T-helper 2 cell (primary cell): ENCODE measurements at places on chromosomes 7 and 10.

- peak; percentile 73 for DNase-seq
Observed at GRCh38 chr10:6530211-6530840, 49.8 kb downstream of the PRKCQ start.

- no peak for DNase-seq
Observed at GRCh38 chr7:150958062-150958552, 20.0 kb downstream of the KCNH2 start.

DNA sequence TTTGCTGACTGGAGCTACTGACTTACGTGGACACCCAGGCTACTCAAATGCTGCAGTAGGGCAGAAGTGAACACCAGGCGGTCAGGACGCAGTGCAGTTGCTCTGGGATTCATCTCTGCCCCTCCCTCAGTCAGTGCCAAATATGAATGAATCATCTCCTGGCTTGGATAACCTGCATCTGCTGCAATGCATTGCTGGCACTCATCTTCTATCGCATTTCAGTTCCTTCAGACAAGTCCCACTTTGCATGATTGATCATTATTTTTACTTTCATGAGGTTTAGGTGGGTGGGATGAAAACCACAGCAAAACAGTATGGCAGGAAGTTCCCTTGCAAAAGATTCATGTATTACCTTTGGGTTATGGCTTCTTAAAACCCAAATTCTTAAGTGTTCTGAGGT lies 224.6 kb upstream of the NRP1 start:
- DNase-seq = no peak

GRCh38 chr7:71851776-71852498 lies 560.2 kb downstream of the CALN1 start:
- DNase-seq = no peak

GRCh38 chr10:2957785-2958184 lies 109.6 kb upstream of the PFKP start:
- no peak for DNase-seq

DNA sequence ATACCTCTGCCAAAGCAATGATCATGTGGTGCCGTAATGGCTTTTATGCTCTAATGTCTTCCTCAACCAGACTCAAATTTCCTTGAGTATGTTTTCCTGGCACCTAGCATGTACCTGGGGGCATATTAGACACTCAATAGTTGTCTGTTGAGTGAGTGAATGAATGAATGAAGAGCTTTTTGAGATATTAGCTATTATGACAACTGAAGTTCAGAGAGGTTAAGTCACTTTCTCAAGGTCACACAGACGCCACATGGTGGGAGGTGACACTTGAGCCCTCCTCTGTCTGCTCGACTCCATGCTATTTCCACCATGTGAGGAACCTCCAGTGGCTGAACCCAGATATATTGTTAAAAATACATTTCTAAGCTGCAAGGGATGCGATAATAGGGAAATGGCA lies 132.1 kb downstream of the PRPF18 start:
- DNase-seq = no peak

GRCh38 chr10:125936331-125936730 lies 40.0 kb downstream of the FANK1 start:
- no peak for DNase-seq

DNA sequence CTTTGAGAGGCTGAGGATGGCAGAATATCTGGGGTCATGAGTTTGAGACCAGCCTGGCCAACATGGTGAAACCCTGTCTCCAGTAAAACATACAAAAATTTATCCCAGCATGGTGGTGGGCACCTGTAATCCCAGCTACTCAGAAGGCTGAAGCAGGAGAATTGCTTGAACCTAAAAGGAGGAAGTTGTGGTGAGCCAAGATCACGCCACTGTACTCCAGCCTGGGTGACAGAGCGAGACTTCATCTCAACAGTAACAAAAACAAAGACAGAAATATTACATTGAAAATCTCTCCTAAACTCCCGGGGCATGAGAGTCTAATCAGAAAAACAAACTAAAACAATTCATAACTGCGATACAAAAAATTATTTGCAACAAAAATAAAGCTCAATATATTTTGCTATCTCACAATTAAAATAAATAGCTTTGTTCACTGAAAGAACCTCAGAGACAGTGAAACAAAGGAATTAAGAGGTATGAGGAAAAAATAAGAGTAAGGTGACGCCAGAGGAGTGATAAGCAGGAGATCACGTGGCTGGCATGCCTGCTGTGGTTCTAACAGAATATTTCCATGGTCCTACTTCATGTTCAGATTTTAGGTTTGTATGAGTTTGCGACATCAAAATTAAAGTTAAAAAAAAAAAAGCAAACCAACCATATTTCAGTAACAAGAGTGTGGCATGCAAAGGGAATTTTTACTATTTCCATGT lies 527.7 kb upstream of the POM121L12 start:
- no peak for DNase-seq

DNA sequence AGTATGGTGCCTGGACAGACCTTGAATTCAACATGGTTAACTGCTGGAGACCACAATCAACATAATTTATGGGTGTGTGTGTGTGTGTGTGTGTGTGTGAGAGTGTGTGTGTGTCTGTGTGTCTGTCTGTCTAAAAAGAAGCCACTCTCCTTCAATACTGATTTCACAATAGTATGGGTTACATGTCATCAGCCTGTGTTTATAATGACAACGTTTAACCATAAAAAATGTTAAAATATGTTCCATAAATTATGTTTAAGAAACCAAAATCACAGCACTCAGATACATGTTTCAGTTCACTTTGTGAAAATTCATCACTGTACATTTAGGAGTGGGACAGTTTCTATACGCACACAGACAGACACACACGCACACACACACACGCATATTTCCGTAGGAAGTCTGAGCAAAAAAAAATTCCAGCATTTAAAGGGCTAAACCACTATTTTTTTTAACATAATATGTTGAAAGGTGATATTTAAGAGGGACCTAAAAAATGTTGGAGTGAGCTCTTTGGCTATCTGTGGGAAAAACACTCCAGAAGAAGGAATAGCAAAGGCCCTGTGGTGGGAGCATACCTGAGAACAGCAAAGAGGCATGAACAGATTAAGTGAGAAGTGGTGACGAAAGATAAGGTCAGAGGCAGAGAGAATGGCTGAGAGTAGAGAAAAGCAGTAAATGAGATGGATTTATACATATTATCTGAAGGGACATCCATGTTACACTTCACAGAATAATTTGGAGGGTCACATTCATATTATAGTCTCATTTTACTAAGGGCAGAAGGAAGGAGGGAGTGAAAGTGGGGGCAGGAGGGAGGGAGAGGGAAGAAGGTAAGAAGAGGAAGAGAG lies 10.9 kb downstream of the PDZD8 start:
- DNase-seq = no peak

DNA sequence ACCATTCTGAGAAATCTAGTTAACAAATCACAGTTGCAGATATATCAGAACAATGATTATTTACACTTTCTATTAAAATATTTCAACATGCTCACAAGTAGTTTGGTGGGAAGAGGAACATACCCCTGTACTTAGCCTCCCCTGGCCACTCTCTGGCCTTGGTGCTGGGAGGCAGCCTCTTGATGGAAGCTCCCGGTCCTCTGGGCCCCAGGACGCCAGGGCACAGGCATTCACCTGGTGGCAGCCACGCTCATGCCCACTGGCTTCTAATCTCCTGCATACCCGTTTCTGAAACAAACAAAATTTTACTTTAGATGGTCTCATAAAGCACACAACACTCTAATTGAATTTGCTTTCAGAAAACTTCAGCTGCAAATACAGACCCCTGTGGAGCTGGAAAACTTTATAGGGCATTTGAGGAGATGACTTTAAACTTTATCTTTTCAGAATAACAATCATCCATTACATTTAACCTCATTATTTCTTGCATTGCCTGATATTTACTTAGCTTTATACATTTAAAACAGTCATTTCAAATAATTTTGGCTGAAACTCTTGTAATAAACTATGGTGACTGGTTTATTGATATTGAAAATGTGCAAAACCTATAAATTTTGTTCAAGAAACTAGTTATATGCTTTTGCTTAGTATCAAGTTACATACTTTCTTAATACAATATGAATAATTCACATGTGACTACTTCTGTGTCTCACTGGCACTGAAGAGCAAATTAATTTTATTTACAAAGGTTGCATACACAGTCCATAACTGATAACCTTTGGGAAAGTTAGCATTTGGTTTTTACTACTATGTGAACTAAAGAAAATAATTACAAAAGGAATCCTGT lies 30.8 kb downstream of the C10orf143 start:
- no peak for DNase-seq

DNA sequence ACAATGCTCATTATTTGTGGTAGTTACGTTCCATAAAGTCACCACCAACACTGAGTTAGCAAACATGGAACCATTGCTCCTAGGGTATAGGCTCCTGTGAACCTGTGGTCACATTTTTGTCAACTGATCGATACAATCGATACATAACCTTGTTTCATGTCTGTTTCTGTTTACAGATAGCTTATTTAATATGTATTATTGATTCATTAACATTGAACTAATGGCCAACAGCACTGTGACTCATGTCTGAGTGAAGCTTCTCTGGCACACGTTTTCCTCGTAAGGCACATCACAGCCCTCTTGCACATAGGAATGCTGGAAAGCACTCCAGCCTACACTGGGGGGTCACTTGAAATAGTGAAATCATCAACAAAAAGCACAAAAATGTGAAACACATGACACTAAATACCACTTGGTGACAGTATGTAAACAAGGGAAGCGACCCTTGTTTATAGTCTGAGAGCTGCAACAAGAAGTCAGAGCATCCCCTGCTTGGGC lies 27.0 kb downstream of the GHRHR start:
- no peak for DNase-seq

GRCh38 chr7:151405588-151405987 lies 4.2 kb downstream of the WDR86 start:
- DNase-seq = no peak

DNA sequence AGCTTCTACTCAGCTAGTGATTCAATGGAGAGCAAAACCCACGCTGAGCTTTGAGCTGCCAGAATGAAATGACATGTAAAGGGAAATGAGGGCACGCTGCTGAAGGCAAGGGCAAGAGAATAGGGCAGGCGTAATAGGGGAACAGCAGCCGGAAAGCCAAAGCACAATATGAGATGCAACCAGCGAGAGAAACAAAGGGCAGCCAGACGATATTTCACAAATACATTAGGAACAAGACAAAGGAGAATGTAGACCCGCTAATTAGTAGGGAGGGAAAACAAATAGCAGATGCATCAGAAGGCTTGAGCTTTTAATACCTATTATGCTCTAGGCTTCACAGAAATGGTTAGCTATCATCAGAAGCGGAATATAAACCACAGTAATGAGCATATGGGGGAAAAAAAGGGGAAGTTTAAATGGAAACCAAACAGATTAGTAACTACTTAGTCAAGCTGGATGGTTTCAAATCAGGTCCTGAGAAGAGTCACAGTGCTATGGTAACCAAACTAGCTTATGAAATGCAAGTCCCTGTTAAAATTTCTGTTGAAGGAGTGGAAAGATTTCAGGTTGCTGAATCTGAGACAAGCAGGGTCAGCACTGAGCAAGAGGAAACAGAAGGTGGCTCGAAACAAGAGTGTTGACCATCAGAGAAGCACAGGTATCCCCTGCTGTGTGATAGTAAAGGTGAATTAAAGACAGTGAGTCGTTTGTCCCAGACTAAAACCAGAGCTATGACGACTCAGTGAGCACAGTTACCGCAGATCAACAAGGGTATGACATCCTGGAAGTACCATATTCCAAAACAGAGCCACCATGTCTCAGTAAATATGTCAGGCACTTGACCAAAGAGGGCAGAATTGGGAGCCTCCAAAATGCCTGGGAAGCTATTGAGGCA lies 496.9 kb upstream of the CELF2 start:
- DNase-seq = no peak

- DNase-seq = no peak
Observed at GRCh38 chr7:128962899-128963298, 25.2 kb downstream of the IRF5 start.

GRCh38 chr7:30924624-30925023 lies 13.0 kb downstream of the AQP1 start:
- DNase-seq = no peak

DNA sequence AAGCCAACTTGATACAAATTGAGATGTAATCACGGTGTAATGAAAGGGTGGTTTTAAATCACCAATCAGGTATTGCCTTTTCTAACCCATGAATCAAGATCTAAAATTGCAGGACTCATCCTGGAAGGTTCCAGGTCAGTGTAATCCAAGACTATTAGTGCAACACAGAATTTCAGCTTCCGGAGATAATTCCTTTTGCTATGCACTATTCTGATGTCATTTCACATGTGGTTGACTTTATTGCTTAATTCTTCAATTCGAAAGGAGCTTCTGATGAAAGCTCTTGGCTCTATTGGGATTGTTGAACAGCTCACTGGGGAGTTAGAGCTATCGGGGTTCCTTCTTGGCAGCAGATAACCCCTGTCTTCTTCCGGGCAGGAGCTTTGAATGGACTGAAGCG lies 147.4 kb upstream of the INSYN2A start:
- no peak for DNase-seq

GRCh38 chr7:141884539-141885225 lies 31.5 kb upstream of the OR9A4 start:
- DNase-seq = no peak

- DNase-seq = no peak
Observed at GRCh38 chr10:926075-926698, 5.3 kb downstream of the LARP4B start.

DNA sequence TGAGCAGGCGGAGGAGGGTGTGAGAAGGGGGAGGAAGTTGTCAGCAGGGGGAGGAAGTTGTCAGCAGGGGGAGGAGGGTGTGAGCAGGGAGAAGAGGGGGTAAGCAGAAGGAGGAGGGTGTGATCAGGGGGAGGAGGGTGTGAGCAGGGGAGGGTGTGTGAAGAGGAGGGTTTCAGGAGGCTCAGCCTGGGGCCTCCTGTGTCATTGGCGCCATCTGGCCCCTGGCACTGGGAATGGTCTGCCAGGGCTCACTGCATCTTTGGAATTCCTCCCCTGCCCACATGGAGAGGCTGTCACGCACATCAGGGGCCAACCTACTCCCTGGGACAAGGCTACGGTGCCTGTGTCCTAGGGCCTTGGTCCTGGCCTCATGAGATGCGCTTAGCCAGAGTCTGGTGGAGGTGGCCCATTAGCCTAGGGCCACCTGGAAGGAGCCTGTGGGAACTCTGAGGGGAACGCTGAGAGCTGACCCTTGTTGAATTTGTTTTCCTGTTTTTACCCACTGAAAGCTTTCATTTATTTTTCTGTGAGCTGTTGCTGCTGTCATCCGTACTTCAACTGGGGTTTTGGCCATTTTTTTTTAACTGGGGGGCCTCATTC lies 18.0 kb downstream of the CAMK2B start:
- DNase-seq = peak; percentile 39

GRCh38 chr7:81714306-81714705 lies 55.5 kb downstream of the HGF start:
- DNase-seq = no peak

DNA sequence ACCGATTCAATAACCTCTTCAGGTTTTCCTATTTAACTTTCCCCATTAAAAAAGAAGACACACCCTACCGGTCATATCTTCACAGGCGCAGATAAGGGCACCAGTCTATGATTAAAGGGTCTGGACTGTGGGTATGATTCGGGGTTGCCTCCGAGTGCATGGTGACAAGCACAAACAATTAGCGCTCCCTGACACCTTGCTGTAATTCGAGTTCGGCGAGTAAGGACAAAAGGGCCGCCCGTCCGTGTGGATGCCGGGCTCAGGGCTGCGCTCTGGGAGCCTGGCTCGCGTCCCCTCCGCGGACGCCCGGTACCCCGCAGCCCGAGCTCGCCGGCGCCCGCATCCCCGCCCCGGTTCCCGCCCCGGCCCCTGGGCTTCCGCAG lies 111.9 kb upstream of the RHEB start:
- DNase-seq = no peak
